ENCODE measurements at places on chromosomes 1 and 21. TPM values are rescaled to one million over a fixed set of nuclear protein-coding genes. Genes with fewer than 3 reads are reported as not detected.

DNA sequence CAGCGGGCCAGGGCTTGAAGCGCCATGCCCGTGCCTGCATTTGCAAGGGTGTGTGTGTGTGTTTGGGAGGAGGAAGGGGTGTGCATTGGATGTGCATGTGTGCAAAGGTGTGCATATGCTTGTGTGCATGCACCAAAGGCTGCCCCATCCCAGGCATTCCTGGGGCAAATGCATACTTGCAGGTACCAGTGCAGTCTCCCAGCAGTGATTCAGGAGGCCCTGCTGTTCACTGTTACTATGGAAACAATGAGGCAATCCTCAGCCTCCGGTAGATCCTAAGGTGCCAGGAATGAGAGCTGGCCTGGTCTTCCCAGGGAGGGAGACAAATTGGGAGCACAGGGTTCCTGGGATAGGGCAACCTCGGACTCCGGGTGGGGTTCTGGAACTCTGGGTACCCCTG is 7.5 kb upstream of the FNDC5 start:
- DNase-seq: no peak

- DNase-seq: no peak
These were observed 36.1 kb downstream of the SLX9 start for GRCh38 chr21:44975720-44976555.

DNA sequence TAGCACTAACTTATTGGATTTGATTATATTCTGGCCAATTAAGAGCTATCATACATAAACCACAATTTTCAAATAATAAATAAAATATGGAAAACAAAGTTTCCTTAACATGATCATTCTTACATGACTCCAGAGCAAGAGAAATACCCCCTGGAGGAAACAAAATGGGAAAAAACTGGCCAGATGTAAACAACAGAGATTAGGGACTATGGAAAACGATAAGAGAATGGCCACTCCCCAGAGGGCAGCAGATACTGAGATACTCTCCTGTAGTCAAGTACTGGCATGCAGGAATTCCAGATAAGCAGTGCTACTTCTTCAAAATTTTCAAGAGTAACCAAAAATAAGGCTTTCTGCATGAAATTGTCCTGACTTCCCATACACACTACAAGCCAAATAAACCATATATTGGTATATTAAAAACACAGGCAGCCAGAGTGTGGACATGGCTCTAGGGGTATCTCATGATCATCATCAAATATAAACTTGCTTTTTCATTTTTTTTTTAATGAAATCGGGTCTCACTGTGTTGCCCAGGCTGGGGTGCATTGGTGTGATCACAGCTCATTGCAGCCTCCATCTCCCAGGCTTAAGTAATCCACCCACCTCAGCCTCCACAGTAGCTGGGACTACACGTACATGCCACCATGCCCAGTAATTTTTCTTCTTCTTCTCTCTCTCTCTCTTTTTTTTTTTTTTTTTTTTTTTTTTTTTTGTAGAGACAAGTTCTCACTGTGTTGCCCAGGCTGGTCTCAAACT is 118.5 kb downstream of the EIF4G3 start:
- no peak for DNase-seq

- DNase-seq: no peak
These were observed 12.4 kb upstream of the PWP2 start for GRCh38 chr21:44094832-44095231.

GRCh38 chr1:54462597-54463258 is 56.5 kb upstream of the SSBP3 start:
- DNase-seq: no peak

The SPRR1B gene
- not detected for total RNA-seq

The EXTL1 gene
- 1.2 TPM for total RNA-seq

The CD2 gene
- total RNA-seq: not detected

The TRIM46 gene
- 3.1 TPM for total RNA-seq

Data from LHCN-M2 (cell line).